ENCODE measurements at places on chromosomes 7 and 10.

DNA sequence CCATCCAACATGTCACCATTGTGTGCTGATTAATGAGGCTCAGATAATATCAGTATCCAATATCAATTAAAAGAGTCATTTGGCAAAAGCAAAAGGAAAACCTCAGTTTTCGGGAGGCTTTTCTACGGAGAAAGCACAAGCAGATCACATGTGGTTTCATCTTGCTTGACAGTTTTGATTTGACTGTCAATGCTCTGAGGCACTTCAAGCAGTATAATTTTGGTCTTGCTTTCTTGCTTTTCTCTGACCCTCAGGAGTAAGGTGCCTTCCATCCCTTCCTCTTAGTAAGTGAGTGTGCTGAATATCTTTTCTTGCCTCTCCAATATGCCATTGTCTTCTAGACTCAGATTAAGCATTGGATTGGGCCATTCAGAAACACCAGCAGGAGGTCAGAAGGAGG is 115.5 kb upstream of the CALCR start:
- DNase-seq: no peak

DNA sequence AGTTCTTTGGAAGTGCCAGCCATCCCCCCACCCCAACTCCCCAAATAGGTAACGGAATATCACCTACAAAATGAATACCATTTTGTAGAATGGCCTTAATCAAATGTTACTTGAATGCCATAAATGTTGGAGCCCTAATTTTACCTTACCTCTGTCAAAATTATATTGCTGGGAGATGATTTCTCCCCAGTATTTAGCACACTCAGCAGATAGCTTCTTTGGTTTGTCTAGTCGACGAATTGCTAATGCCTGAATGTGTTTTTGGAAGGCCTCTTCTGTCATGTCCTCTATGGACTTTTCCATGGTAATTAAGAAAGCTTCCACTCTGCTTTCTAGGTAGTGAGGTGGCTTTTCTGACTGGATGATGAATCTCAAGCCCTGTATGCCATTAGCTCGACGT is 110.3 kb downstream of the IDE start:
- DNase-seq: no peak

- DNase-seq: peak; percentile 34
Measured at GRCh38 chr7:66847879-66848790, 72.9 kb upstream of the TMEM248 start.

- DNase-seq: no peak
Measured at GRCh38 chr10:102408131-102408727, 10.4 kb downstream of the PSD start.

DNA sequence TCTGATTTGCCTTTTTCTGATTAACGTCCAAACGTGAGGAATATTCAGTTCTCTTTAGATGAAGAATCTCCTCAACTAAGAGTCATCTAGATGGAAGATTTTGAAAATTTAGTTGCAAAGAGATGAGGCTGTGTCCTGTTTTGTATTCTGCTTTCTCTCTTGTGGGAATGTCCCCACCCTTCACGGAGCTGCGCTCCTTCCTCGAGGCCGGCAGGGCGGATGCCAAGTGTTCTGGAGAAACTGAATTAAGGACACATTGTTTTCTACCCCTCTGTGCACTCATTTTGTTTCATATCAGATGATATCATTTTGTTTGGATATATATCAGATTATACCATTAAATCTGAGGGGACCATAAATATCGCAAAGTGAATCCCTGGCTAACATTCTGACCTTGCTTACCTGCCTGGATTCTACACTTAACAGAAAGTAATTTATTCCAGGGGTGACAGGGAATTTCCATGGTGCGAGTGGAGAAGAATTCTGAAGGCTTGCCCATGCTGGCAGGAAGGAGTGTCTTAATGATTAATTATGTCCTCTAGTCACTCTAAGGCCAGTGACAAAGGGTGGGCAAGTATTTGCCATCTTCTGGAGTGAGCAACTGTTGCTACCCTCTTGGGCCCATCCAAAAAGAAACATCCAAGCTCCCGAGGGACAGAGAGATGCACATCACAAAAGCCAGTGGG is 47.9 kb upstream of the IGFBP3 start:
- no peak for DNase-seq

DNA sequence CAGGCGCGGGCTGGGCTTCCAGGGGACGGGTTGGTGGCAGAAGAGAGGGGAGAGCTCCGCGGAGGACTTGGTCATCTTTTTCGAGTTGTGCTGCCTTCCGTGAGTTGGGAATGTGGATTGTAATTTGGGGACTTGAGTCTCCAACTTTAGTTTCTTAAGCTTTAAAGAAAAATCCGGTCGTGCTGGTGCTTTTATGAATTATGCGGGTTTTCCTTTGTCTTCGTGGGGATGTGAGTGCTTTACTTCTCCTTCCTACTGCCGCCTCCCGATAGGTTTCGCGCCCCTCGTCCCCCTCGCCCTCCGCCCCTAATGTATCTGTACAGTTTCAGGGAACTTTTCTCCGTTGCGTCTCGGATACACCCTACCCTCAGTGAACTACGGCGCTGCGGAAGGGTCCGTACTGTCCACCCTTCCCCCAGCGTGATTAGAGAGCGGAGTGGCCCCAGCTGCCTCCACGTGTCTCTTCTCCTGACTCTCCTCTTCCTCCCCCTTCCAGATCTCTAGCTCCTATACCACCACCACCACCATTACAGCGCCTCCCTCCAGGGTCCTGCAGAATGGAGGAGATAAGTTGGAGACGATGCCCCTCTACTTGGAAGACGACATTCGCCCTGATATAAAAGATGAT is 649 bp downstream of the SCD start:
- DNase-seq: no peak

DNA sequence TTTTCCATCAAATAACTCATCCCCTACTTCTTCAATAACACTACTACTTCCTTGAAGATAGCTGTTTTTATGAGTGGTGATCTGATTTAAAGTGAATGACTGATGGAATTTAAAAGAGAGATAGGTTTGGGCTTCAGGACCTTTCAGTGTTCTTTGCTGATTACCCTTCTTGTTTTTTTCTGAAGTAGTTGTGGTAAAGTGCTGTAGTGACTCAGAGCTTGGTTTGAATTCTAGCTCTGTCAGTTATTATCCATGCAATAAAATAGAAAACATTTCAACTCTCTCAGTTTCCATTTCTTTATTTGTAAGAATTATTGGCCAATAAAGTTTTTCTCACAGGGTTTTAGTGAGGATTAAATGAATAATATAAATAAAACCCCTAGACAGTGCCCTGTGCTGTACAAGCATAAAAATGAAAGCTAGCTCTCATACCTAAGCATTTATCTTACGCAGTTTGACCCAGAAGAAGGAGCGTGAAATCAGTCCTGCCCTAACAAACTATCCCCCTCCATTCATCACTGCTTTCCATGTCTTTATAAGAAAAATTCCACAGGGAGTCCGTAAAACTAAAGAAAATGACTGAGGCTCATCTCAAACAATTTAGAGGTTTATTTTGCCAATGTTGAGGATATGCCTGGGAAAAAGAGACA is 25.1 kb upstream of the AKAP9 start:
- DNase-seq: peak; percentile 36

- DNase-seq: no peak
Measured at GRCh38 chr7:76328389-76328788, 25.9 kb downstream of the HSPB1 start.

- no peak for DNase-seq
Measured at GRCh38 chr10:59060852-59061251, 115.6 kb upstream of the PHYHIPL start.

DNA sequence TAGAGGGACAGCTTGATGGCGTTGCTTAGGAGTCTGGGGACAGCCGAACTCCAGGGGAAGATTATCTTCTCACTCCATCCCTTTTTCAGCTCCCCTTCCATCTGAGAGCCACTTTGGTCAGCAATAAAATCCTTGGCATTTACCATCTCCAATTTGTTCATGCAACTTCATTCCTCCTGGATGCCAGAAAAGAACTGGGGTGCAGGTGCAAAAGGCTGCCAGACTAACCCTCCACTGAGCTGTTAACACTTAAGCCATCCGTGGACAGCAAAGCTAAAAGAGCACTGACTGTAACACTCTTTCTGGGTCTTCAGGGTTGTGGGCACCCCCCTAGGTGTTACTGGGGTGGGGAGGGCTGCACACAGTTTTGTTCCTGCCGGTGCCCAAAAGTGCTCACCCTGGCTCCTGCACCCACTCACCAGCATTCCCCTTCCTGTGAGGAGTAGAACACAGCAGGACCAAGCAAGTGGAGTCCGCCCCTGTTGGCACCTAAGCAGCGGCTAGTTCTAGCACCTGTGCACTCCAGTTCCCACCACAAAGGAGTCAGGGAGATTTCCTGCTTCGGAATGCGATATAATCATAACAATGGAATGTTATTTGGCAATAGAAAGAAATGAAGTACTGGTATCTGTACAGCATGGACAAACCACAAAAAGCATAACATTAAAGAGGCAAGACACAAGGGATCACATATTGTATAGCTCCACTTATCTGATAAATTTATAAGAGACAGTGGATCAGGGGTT is 95.1 kb downstream of the NPY start:
- no peak for DNase-seq

DNA sequence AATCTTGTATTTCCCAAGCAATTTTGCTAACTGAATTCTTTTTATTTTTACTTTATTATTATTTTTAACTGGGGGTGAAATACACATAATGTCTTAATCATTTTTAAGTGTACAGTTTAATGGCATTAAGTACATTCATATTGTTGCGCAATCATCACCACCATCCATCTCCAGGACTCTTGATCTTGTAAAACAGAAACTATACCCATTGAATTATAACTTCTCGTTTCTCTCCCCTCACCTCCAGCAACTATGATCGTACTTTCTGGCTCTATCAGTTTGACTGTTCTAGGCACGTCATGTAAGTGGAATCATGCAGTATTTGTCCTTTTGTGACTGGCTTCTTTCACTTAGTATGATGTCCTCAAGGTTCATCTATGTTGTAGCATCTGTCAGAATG is 108.8 kb downstream of the ARL5B start:
- DNase-seq: no peak

GRCh38 chr10:91681361-91682276 is 48.7 kb upstream of the PPP1R3C start:
- DNase-seq: no peak
